ENCODE measurements at places on chromosomes 12 and 14.
A peak's percentile ranks its signal among the peaks of the same experiment; 100 is the strongest.

DNA sequence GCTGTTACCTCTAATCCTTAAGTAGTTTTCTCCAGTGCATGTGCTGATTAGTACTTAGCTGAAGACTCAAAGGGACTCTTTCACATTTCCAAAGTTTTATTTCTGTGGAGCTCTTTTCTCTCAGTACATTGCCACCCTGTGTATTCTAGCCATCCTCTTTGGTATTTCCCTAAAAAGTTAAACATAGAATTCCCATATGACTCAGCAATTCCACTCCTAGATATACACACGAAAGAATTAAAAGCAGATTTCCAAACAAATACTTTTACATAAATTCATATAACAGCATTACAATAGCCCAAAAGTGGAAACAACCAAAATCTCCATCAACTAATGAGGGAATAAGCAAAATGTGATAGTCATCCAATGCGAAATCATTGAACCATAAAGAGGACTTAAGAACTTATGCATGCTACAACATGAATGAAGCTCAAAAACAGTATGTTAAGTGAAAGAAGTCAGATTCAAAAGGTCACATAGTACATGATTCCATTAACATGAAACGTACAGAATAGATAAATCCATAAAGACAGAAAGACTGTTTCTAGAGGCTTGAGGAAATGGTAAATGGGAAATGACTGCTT lies 9.0 kb upstream of the NOVA1 start:
- DNase-seq, result no peak

- no peak for DNase-seq
Observed at GRCh38 chr12:26017484-26018211, 59.2 kb downstream of the RASSF8 start.

DNA sequence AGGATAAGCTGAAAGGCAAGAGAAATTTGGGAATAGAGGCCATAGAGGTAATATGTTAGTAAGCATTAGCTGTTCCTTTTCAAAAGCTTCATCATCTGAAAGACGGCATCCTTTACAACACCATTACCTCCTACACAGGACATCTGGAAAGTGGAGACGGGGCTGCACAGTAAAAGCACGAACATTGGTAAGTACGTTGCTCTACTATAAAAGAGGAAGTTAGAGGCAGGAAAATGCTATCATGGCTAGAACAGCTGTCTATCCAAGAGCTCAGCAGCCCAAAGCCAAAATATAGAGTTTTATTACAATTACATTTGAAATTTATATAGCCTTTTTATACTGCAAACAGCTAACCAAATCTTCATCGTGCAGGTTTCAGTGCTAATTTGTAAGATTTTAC lies 172.3 kb upstream of the GRIP1 start:
- no peak for DNase-seq

GRCh38 chr12:91379051-91379775 lies 196.6 kb upstream of the DCN start:
- DNase-seq, result no peak

DNA sequence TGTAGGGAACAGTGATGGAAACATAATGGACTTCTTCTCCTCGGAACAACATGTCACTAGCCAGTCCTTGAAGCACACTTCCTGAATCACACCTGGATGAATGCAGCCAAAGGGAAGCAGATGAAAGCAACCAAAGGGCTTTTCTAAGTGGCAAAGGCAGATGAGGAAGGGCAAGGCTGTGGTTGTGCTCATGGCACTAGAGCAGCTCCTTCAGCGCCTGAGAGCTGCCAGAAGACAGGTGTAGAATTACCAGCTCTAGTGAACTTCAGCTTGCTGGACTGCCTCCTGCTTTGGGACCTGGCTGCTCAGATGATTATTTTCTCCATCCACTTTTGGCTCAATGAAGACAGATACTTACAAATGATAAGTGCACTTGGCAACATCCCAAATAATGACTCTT lies 1372.1 kb upstream of the SEL1L start:
- no peak for DNase-seq

DNA sequence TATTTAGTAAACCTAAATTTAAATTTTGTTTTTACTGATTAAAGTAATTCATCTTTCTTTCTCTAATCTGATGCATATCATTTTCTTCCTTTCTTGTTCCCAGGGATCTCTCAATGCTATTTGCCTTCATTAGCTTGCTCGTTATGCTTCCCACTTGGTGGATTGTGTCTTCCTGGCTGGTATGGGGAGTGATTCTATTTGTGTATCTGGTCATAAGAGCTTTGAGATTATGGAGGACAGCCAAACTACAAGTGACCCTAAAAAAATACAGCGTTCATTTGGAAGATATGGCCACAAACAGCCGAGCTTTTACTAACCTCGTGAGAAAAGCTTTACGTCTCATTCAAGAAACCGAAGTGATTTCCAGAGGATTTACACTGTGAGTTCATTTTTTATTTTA lies 48.6 kb downstream of the VEZT start:
- DNase-seq, result no peak

GRCh38 chr14:103385929-103386712 lies 906 bp downstream of the MARK3 start:
- peak; percentile 16 for DNase-seq

- DNase-seq, result no peak
Observed at GRCh38 chr14:75155169-75155568, 21.2 kb downstream of the TMED10 start.

DNA sequence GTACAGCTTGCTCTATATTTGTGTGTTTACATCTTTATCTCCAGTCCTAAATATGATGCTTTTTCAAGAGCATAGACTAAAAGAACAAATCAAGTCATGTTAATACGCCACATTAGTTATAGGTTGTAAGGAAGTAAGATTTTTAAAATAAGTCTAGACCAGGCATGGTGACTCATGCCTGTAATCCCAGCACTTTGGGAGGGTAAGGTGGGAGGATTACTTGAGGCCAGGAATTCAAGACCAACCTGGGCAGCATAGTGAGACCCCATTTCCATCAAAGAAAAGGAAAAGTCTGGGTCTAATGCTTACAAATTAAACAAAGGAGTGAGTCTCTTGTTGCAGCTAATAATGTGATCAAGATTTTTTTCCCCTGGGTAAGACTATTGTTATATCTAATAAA lies 118.9 kb downstream of the GPR135 start:
- no peak for DNase-seq

DNA sequence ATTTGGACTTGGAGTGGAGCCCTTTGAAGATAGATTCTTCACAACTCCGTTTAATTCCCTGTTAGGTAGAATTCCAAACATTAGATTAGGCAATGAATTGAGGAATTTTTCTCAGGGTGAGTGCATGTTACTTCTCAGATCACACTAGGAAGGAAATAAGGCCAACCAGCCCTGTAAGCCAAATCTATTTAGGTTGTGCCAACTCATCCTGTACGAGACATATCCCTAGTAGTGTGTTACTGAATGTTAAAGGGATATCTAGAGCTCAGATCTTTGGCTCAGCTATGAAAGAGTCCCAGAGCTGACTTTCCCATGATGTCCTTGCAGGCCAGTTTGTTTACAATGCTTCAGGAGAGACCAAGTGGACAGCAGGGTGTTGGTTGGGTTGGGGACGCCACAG lies 45.6 kb downstream of the GPHB5 start:
- no peak for DNase-seq

GRCh38 chr14:104435147-104436046 lies 144.2 kb upstream of the C14orf180 start:
- no peak for DNase-seq

GRCh38 chr12:120065472-120065871 lies 51.1 kb downstream of the RAB35 start:
- DNase-seq, result no peak

DNA sequence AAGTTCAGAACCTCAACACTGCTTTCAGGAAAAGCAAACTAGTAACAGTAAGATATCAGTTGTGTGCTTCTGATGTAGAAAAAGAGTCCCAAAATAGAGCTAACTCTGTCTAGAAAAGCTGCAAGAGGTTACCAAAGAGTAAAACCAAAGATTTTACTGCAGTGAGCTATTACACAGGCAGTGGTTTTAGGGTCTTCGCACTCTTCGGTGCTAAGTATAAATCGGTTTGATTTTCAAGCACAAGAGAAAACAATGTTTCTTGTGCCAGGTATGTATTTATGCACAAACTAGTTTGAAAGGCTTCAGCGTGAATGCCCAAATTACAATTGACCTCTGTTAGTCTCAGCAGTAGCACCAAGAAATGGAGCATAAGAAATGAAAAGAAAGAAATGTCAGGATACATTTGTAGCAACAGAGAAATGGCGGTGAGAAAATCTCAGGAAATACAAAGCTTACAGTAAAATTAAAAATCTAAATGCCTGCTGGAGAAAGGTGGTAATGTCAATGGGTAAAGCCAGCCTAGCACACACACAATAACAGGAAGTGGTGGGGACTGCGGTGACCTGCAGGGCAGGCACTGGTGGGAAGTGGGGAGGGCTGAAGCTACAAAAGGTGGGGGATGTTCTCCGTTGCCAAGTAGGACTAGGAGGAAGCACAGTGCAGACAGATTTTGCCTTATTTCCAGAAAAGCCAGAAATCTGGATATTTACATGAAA lies 18.0 kb upstream of the DYRK2 start:
- peak; percentile 67 for DNase-seq

GRCh38 chr12:91722072-91722471 lies 423.6 kb downstream of the BTG1 start:
- DNase-seq, result peak; percentile 5

GRCh38 chr12:27787559-27787958 lies 7.5 kb upstream of the MANSC4 start:
- DNase-seq, result no peak

DNA sequence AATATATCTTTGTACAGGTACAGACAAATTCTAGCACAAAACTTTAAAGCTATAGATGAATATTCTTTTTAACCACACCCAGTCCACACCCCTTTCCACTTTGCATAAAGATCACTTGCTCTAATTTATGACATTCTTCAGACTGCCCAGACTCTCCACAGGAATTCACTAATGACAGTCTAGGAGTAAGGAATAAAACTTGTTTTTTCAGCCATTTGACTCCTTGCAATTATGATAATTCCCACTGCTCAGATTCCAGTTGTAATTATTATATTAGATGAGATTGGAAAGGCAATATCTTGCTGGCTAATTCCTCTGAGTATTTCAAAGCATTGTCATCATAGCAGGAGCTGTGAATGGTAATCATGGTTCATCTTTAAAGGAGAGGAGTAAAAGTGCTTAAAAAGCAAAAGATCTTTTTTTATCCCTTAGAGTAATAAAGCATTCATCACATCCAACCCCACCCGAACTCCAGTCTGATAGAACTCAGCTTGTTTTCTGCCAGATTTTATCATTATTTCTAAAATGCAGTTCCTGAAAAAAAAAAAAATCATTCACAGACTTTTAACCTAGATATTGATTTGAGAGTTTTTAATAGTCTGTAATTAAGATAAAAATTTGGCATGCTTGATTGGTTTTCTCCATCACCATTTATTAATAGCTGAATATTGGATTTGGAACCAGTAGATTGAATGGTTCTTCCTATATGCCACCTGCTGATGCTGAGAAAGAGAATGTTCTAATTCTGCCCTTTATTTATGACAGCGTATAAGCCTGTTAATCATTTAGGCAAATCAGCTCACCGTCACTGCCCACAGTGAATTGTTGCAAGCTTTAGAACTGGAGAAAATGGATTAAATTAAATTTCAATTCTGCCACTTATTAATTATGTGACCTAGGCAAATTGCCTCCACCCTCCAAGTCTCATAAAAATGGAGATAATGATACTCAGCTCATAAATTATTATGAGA lies 93.9 kb upstream of the RASSF8 start:
- no peak for DNase-seq

DNA sequence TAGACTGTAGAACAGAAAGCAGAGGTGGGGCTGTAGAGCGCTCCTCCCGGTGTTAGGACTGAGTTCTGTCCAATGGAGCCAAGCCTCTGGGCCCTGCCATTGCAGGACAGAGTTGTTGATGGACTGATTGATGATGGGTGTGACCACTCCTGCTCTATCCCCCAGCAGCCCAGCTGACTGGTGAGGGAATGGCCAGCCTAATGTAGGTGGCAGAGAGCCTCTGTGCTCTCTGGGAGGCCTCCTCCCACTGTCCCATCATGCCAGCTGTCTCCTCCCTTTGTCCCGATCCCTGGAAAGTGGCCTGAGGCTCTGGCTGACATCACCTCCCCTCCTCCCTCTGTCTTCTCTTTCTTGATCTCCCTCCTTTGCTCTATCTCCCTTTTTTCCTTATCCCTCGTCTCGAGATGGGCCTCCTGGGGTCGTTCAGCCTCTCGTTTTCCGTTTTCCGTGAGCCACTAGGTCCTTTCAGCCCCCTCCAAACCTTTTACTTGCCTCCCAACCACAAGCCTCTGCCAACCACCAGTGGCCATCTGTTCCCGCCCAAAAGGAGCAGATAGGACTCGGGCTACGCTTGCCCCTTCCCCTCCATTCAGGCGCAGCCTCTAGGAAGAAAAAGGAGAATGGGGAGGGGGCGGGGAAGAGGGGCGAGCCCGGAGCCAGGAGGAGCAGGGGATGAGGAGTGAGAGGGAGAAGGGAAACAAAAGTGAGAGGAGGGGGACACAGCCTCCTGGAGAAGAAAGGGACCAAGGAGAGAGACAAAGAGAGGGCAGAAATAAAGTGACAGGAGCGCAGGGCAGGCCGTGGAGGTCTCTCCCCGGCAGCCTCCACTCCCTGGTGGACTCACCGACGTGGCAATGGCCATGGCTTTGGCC lies 572 bp downstream of the EFS start:
- no peak for DNase-seq

GRCh38 chr14:75175677-75176141 lies 703 bp downstream of the TMED10 start:
- DNase-seq, result no peak

- no peak for DNase-seq
Observed at GRCh38 chr12:57234571-57235016, 5.1 kb downstream of the SHMT2 start.

- no peak for DNase-seq
Observed at GRCh38 chr12:79250960-79251755, 386.6 kb downstream of the SYT1 start.

DNA sequence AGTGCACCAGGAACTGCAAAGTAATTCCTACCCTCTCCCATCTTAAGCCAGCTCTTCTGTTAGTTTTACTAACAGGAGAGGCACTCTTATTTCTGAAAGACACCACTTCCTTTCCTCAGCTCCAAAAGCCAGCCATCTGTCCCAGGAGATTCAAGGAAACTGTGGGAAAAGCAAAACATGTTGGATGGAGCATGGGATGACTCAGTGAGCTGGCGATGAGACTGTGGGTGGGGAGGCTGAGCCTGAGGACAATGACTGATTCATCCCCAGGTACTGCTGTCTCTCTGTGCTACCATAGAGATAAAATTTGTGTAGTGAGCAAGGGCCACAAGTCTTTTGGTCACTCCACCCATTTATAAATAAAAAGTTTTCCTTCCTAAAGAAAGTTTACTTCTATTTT lies 141.4 kb downstream of the MYRFL start:
- DNase-seq, result no peak

DNA sequence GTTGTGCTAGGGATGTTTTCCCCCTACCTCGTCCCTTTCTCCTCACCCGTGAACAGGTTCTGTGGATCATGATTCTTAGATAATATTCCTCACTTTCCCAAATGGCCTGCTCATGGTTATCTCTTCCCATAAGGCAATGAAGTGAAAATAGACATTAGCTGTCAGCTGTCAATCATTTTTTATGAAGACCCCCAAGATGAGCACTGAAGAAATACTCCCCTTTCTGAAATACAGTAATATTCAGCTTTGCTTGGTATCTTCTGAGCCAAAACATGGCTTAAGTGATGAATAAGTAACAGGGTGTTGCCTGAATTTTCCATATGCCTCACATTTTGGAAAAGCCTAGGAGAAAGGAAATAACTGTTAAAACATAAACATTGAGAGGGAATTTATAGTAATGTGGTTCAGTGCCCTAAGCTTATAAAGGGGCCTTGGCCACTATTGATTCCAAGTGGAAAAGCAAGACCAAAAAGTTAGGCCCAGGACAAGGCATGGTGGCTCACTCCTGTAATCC lies 70.7 kb upstream of the NAP1L1 start:
- DNase-seq, result no peak

Measured in activated T-cell treated with anti-CD3 and anti-CD28 coated beads, Interleukin-2, amount 50 U/mL, for 4 hours (primary cell).